Neural crest cell (in vitro differentiated cells): ENCODE measurements at places on chromosomes 13 and 19. TPM values are rescaled to one million over a fixed set of nuclear protein-coding genes. Genes with fewer than 3 reads are reported as not detected.

Gene FGF9
- total RNA-seq, result 3.7 and 5.0 TPM in 2 replicates

Gene CYP2F1
- total RNA-seq, result not detected in 2 replicates

Gene FARP1
- total RNA-seq, result 138 and 139 TPM in 2 replicates

Gene BRME1
- 15.0 and 15.1 TPM in 2 replicates for total RNA-seq

Gene APOC4
- not detected in 2 replicates for total RNA-seq

Gene RXFP2
- total RNA-seq, result not detected in 2 replicates

Gene MISP
- total RNA-seq, result 0.14 TPM in 1 of 2 replicates, not detected in the other
